Activated T-helper 2 cell treated with anti-CD3 and anti-CD28 coated beads, Interferon-gamma antibody, Interleukin-2, Interleukin-4, amounts not matched to agents 10 μg/mL and 5 μg/mL and 100 μg/mL, durations not matched to agents 14 hours and 24 hours and 36 hours (primary cell): ENCODE measurements at places on chromosomes 5 and 9.

DNA sequence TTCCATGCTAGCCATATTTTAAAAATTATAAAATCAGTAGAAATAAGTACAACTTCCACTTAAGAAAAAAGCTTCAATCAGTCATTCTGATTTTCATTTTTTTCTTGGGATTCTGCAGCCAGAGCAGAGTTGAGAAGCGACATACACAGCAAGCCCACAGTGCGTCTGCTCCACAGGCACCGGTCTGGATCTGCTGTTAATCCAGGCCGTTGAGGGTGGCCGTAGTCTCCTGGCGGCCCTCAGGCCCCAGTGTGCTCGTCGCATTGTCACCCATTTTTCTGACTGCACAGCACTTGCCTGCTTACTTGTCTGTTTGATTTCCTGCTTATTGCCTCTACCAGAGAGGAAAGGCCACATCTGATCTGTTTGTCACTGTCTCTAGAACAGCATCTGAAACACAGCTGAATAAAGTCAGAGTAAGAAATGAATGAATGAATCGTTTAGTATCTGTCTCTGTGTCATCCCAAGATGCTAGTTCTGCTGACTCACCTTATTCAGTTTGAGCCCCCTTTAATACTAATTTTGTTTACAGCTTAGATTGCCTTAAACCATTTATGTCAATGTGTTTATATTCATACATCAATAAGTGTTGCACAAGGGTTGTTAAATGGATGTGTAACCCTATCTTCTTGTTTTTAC, 11.6 kb upstream of the ASPN start:
- DNase-seq = no peak

DNA sequence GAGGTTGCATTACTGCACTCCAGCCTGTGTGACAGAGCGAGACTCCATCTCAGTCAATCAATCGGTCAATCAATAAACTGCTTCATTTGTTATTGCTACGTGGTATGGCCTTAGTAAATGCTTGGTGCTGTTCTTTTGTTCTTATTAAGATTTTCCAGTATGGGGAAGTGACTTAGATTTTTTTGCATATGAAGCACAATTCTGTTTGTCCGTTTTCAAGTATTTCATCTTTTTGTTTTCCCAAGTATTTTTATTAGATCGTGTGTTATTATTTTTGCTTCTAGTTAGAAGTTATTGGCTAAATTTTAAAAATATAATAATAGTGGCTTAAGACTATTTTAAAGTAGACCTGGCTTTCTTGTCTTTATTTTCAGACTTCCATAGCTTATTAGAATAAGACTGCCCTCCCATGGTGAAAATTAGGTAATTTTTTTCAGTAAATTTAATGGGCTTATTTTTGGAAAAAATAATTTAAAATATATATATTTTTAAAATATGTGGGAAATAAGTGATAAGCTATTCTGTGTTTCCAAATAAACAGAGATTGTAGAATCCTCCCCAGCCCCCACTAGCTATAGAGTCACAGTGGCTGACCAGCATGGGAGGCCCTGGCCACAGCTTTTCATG, 14.7 kb upstream of the OMD start:
- DNase-seq = no peak

GRCh38 chr9:123290764-123291163, 22.4 kb upstream of the STRBP start:
- DNase-seq = no peak

DNA sequence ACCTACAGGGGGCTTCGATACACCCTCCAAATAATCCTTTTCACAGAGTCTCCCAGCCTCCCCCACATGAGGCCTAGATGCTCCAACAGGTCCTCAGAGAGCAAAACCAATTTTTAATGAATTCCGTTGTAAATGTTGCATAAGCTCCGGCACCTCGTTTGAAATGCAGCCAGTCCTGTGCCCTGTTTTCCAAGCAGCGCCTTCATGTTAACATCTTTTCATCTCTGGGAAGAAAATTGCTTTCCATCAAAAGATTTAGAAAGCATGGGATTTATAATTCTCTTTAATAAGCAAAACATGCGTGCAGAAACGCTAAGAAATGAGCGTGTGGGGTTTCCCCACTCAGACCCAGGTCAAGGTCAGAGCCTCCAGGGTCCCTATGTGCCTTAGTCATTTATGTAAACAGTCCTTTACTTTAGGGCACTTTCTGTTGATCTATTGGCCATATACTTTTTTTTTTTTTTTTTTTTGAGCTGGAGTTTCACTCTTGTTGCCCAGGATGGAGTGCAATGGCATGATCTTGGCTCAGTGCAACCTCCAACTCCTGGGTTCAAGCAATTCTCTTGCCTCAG, 177.5 kb upstream of the S1PR3 start:
- DNase-seq = no peak

DNA sequence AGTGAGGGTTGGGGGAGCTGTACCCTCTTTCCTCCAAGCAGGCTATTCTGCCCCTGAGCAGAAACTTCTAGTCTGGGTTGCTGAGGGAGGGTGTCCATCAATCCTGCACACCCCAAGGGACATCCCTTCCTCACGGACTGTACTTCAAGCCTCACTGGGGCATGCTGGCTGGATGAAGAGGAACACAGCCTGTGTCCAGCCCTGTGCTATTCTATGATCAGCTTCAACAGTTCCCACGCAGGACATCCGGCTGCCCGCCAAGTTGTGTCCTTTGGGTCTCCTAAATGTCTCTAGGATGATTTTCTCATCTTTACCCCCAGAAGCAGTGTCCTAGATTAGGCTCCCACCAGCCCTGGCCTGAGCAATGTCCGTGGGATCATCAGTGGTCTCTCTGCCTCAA, 68.1 kb downstream of the CRB2 start:
- no peak for DNase-seq

DNA sequence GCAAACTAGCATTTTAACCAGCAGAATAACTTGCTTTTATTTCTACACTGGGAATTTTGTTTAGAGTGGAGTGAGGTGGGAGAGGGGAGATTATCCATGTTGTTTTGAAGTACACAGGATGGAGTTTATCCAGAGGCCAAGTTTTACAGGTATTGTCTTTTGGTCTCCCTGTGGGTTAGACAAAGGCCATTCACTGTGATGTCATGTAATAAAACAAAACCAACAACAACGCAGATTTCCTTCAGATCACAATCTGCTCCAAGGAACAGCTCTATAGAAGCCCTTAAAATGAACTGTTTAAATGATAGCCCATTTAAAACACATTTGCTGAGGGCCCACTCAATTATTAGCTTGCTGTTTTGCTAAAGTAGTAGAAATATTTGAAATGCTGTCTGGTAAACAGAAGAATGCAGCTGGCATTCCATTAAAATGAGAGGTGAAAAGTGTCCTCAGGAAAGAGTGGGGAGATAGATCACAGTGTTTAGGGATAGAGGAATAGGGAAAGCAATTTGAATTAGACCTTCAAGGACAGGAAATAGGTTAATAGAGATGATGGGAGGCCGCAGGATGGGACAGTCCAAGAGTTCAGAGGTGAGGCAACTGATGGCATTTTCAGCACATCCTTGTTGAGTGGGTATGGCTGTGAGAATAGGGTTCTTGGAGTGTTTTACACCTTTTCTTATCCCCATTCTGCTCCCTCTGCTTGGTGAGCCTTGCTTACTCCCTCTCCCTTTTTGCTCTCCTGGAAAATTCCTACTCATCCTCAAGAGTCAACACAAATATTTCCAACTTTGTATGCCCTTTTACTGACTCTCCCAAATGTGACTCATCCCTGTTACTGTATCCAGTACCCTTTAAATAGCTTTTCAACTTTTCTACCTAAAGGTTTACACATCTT, 140.1 kb upstream of the NR3C1 start:
- no peak for DNase-seq

DNA sequence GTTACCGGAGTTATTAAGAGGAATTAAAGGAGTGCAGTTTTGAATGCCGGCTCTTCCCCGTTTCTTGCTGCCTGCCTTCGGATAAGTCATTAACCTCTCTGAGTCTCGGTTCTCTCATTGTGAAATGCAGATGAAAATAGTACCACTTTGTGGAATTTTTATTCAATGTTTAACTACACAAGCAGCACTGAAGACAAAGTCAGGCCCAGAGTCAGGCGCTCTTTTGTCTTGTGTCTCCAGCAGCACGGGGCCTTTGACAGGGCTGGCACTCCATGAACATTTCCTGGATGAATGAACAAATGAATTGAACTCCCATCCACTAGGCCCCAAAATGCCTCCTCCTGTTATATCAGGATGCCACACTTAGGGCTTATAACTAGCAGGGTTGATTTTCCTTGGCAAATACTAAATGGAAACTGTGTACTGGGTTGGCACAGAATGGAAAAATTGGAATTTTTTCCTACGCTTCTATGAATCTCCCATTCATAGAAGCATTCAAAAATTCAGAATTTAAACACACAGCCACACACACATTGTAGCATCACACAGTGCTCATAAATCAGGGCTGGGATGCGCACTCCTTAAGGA, 332.8 kb downstream of the MLLT3 start:
- no peak for DNase-seq

GRCh38 chr5:1325870-1326531, 18.9 kb downstream of the CLPTM1L start:
- no peak for DNase-seq
